ENCODE measurements at places on chromosomes 5 and 9. TPM values are rescaled to one million over a fixed set of nuclear protein-coding genes. Genes with fewer than 3 reads are reported as not detected.

CCNI2 gene
- total RNA-seq: not detected

DOLK gene
- 28.7 TPM for total RNA-seq

MOB3B gene
- not detected for total RNA-seq

SPAAR gene
- total RNA-seq: not detected

GPX3 gene
- 1.9 TPM for total RNA-seq

C9 gene
- total RNA-seq: 0.18 TPM

MAMDC4 gene
- 3.0 TPM for total RNA-seq

NFX1 gene
- 27.8 TPM for total RNA-seq

TRPM3 gene
- not detected for total RNA-seq

TAF11L5 gene
- total RNA-seq: not detected

SLC27A4 gene
- total RNA-seq: 25.0 TPM

NOTCH1 gene
- total RNA-seq: 17.1 TPM

LYSMD3 gene
- 30.0 TPM for total RNA-seq

SPATA31D4 gene
- total RNA-seq: not detected

QRFP gene
- not detected for total RNA-seq
